Stimulated activated CD8-positive, alpha-beta memory T cell treated with anti-CD3 and anti-CD28 coated beads, Interleukin-4, amount 100 ng/mL, for 1 hour (primary cell): ENCODE measurements at places on chromosomes 3 and 15.

DNA sequence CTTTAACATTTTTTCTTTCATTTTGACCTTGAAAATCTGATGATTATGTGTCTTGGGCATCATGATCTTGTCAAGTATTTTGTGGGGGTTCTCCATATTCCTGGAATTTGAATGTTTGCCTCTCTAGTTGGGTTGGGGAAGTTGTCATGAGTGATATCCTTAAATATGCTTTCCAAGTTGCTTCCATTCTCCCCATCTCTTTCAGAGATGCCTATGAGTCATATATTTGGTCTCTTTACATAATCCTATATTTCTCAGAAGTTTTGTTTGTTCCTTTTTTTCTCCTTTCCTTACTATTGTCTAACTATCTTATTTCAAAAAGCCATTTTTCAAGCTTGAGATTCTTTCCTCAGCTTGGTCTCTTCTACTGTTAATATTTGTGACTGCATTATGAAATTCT is 69.0 kb upstream of the CCDC80 start:
- DNase-seq, result no peak

GRCh38 chr3:153315781-153316180 is 153.8 kb downstream of the RAP2B start:
- no peak for DNase-seq

- DNase-seq, result no peak
These were observed 273.6 kb downstream of the CNTN4 start for GRCh38 chr3:2372306-2372705.

- no peak for DNase-seq
These were observed 528.9 kb downstream of the IGSF11 start for GRCh38 chr3:118505784-118506183.

DNA sequence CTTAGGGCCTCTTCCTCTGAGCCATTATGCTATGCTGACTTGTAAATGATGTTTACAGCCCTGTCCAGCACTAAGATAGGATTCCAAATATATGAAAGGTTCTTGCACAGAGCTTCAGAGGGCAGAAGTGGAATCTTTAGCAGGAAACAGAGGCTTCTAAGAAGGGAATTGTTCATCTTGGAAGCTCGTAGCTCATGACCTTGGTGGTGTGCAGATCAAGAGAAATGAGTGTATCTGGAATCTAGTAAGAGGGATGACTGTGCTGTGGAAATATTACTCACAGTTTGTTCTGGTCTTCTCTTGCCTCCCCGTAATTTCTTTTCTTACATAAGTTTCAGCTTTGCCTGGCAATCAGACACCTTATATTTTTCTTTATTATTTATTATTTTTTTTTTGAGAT is 175.8 kb downstream of the SPATA16 start:
- DNase-seq, result no peak

GRCh38 chr15:27464941-27465612 is 494.1 kb downstream of the GABRG3 start:
- no peak for DNase-seq

DNA sequence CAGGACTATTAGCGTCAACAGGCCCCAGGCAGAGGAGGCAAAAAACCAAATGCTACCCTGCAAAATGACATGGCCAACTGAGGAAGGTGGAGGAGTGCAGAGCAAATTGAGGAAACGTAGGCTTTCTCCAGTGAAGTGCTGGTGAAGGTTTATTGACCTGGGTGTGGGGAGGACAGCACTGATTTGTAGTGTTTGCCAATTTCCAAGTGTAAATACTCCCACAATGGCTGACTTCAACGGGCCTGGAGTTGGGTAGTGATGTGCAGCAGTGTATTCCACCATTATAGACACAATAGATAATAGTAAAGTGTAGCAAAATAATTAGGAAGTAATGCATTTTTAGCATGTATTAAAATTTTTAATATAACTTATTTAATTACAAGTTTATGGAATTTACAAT is 32.2 kb upstream of the TPM1 start:
- no peak for DNase-seq

GRCh38 chr15:68587769-68588385 is 9.1 kb downstream of the CORO2B start:
- DNase-seq, result no peak

GRCh38 chr3:114122027-114122709 is 56.7 kb downstream of the DRD3 start:
- DNase-seq, result no peak

- DNase-seq, result no peak
These were observed 317.8 kb downstream of the LPP start for GRCh38 chr3:188471723-188472122.

- no peak for DNase-seq
These were observed 15.7 kb downstream of the KCNMB2 start for GRCh38 chr3:178551916-178552321.

DNA sequence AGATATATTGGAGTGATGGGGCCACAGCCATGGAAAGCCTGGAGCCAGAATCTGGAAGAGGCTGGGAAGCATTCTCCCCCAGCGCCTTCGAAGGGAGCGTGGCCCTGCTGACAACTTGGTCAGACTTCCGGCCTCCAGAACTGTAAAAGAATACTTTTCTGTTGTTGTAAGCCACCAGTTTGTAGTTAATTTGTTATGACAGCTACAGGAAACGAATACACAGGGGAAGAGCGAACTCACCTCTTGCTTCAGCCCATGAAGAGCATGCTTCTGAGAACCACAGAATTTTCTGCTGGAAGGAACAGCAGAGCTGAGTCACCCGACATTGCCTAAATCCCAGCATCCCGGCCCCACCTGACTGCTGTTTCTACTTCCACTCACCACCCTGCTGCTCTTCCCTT is 501.7 kb downstream of the SHQ1 start:
- no peak for DNase-seq

- DNase-seq, result no peak
These were observed 124.7 kb downstream of the NEDD4 start for GRCh38 chr15:55868707-55869106.

- DNase-seq, result no peak
These were observed 59.6 kb downstream of the ABTB1 start for GRCh38 chr3:127732303-127732702.

DNA sequence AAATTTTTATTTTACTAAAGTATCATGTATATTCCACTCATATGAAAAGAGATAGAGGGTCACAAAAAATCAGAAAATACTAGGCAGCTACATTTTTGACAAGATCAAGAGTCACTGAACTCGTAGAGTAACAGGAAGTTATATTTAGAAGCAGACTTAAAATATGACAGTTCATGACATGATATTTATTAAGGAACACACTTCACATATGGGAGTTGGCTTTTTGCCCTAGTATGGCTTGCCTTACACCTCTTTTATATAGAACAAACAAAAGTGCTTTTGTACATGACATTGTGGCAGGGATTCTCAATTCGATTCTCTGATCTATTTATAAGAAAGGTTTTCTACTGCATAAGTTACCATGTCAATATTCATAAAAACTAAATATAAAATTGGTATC is 80.1 kb upstream of the GBE1 start:
- no peak for DNase-seq

DNA sequence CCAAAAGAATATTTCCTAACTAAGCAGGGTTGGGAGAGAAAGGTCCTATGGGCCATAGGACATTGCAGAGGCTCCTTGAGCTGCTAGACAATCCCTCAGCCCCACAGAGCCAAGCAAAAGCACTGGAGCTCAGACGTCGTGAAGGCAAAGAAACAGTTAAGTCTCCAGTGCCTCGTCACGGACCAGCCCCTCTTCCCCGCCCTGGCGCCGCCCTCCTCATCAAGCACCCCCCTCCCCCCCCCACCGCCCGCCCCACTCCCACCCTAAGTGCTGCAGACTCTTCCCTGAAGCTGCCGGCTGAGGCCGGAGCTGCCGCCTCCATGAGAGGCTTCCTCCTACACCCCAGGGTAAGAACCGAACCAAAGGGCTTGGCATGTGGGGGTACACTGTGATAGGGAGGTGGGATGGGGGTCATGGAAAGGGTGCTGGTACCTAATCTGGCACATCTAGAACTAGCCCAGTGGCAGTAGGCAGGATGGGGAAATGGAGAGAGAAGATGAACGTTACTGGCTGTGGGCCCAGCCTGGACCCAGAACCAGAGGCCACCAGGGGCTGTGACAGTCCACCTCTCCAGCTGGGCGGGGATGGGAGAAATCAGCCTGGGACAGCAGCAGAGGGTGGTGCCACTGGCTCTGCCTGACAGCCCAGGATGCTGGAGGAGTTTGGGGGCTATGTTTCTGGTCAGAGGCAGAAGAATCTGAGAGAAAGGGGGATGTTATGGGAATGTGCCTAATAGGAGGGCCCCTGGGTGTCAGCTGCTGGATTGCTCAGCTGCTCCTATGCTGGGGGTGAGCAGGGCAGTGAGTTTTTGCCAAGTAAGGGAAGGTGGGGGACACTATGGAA is at the start of gene MAP1A:
TSS of gene MAP1A (plus strand) at position 255 of the 843 bp plus-strand sequence. CDS start 3,866 bp downstream, outside the sequence.
- DNase-seq, result no peak

GRCh38 chr3:64548200-64548889 is 139.5 kb downstream of the ADAMTS9 start:
- DNase-seq, result no peak

DNA sequence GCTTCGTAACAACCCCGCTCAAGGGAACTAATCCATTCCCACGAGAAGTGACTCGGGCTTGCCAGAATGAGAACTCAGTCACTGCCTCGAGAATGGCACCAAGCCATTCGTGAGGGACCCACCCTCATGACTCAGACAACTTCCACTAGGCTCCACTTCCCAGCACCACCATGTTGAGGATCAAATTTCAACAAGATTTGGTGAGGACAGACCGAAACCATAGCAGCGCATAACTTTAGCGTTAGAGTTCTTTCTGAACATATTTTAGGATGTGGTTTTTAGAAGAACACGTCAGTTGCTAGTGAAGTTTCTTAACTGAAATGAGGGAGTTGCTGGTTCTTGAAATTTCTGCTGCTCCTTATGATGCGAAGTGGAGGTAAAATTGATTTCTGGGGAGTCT is 13.5 kb downstream of the PTPRG start:
- DNase-seq, result no peak

- DNase-seq, result no peak
These were observed 54.5 kb downstream of the OSBPL10 start for GRCh38 chr3:31926543-31926942.

- DNase-seq, result no peak
These were observed 656.4 kb downstream of the MECOM start for GRCh38 chr3:169007145-169007544.

- DNase-seq, result peak; percentile 34
These were observed 68.9 kb downstream of the SMAD3 start for GRCh38 chr15:67134067-67134838.

GRCh38 chr15:35312344-35312743 is 227.2 kb upstream of the NANOGP8 start:
- DNase-seq, result no peak

DNA sequence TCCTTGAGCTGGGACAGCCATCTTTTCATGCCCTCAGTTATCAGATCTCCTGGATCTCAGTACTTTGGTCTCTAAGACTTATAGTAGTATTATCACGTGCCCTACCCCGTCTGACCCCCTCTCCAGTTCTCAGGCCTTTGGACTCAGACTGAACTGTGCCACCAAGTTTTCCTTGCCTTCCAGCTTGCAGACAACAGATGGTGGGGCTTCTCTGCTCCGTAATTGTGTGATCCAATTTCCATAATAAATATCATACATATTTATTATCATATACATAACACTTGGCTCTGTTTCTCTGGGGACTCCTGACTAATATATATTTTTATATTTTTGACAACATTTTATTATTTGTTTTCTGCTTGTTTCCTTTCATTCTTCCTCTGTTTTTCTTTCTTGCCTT is 458.8 kb upstream of the SEMA6D start:
- no peak for DNase-seq

DNA sequence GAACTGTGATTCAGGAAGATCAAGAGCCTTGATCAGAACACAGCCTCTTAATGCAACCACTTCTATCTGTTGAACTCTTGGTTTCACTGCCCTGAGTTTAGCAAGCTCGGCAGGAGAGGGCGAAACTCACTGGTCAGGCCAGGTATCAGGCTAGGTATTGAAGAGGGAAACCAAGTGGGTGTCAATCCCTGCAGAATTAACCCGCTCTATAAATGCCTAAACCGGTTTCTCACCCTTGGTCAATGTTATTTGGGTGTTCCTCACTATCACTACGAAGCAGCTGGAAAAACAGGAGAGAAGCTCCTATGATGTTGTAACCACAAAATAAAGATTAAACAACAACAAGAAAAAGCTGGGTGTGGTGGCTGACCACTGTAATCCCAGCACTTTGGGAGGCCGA is 23.9 kb downstream of the LIPH start:
- DNase-seq, result no peak

DNA sequence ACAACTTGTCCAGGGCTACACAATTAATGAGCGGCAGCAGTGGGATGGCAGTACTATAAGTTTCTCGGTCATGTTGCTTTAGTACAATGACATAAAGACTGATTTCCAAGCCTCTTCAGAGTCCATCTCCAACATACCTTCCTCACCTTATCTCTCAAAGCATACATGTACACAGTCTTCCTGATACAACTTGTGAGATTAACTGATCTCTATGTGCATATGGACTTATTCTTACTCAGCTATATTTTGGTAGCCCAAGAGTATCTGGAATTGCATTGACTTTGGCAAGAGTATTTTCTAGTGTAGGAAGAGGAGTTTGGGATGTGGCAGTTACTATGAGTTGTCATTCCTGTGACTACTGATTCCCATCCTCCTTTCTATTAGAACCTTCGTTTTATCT is 575.0 kb downstream of the EDEM1 start:
- DNase-seq, result no peak

DNA sequence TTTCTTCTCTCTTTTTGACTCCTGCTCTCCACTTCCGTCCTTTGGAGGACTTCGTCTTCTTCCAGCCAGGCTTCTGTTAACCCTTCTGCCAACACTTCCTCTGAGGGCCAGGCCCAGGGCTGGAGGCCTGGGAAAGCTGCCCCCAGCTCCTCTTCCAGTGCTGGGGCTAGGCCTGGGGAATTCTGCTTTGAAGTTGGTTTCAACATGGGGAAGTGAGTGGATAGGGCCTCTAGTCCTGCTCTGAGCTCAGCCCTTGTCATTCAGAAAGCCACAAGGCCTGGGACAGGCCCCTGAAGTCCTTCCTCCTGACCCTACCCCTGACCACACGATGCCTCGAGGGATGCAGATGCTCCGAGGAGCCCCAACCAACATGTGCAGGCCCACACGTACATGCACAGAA is 53.9 kb upstream of the HERC1 start:
- no peak for DNase-seq

DNA sequence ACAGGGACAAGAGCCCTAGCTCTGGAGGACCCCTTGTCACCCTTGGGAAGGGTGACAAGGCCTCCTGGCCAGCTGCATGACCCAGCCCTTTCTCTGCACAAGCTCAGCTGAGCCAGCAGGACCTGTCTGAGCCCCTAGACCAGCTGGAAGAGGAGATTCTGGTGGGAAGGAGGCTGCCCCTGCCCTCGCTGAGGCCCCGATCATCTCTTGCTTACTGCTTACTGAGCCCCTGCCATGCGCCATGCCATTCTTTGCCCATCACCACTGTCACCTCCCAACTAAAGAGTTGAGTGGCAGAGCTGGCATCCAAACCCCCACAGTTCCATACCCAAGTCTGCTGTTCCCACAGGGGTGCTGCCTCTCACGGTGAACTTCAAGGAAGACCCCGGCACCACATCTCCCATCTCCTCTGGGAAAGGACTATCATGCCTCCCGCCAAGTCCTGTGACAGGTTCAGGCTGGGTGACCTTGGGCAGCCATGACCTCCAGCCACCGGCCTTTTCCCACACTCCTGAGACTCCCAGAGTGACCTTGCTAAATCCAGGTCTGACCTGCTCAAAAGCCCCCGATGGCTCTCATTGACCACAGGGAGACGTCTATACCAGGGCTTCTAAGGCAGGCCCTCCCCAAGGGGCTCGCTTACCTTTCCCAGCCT is 34.0 kb downstream of the ACSBG1 start:
- no peak for DNase-seq
